Fibroblast of skin of right biceps (primary cell): ENCODE measurements at places on chromosomes 13 and 19.
A peak's percentile ranks its signal among the peaks of the same experiment; 100 is the strongest.

- DNase-seq: no peak
Measured at GRCh38 chr13:45180713-45181601, 19.9 kb downstream of the KCTD4 start.

- no peak for DNase-seq
Measured at GRCh38 chr19:45251452-45252354, 632 bp downstream of the MARK4 start.

- DNase-seq: peak; percentile 55
Measured at GRCh38 chr19:40549007-40549708, 27.5 kb upstream of the SHKBP1 start.

DNA sequence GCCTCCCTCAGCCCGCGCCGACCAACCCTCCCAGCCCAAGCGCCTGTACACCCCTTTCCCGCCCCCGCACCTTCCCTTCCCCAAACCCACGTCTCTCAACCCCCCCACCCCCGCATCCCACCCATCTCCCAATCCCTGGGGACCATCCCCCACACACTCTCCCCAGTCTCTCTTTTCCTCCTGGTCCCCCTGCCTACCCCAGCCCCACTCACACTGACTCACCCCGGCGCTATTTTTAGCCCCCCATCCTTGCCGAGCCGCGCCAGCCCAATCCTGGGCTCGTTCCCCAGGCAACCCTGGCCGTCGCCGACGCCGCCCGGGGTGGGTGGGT, 11.7 kb downstream of the CIC start:
- peak; percentile 88 for DNase-seq

DNA sequence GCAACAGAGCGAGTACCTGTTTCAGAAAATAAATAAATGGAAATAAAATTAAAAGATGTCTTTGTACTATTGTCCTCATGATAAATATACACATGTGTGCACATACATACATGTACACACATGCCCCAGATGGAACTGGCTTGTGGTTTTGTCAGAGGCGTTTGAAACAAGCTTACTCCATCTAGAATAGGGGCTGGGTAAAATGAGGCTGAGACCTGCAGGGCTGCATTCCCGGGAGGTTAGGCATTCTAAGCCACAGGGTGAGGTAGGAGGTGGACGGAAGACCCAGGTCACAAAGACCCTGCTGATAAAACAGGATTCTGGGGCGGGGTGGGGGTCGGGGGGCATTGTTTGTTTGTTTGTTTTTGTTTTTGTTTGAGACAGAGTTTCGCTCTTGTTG, 8.1 kb upstream of the SIN3B start:
- no peak for DNase-seq

DNA sequence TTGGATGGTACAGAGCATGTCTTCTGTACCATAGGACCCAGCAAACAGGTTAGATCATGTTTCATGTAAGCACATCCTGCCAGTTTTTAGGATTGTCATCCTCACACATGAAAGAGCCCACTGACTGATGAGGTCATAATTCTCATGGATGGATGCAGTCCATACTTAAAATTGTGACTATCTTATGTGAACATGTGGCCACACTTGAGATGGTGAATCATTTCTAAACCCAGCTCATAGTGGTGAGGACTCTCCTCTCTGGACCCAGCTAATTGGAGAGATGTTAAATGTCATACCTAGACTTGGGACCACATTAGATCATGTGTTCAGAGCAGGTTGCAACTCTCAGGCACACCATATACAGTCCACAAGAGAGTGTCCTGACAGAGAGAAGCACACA, 24.8 kb upstream of the ZNF254 start:
- DNase-seq: peak; percentile 8

GRCh38 chr13:112246731-112247470, 129.3 kb upstream of the SPACA7 start:
- no peak for DNase-seq

DNA sequence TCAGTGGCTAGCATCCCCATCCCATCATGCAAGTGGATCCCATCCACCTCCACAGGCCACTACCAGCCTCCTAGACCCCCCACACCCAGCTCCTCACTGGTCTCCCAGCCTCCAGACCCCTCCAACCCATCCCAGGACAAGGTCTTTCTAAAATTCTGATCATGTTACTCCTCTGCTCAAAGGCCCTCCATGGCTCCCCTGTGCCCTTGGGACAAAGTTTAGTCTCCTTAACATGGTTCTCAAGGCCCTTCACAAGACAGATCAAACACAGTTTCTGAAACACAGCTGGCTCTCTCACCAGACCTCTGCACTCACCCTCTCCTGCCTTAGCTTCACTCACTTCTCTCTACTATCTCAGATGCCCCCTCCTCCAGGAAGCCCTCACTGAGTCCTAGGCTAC, 9.3 kb downstream of the CEACAM19 start:
- DNase-seq: no peak

GRCh38 chr19:18194554-18195238, 1.7 kb downstream of the MPV17L2 start:
- DNase-seq: peak; percentile 36

DNA sequence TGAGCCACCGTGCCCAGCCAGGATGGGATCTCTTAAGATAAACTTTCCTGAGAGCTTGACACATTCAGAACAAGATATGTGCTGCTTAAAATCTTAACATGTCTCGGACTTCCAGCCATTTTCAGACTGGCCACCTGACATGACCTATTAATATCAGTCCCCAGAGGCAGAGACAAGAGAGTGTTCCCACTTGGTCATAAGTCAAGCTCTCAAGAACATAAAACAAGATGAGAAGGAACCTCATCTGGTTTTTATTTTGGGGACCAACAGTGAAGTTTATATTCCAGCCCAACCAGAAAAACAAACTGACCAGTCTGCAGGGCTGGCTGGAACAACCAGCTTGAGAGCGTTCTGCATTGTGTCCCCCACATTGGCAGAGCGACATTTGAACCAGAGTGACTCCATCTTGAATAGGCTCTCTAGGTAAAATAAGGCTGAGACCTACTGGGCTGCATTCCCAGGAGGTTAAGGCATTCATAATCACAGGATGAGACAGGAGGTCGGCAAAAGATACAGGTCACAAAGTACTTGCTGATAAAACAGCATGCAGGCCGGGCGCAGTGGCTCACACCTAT, 21.8 kb upstream of the PLEKHF1 start:
- no peak for DNase-seq

GRCh38 chr19:32023564-32023832, 321.9 kb upstream of the ZNF507 start:
- no peak for DNase-seq

- DNase-seq: peak; percentile 21
Measured at GRCh38 chr19:13521066-13521465, 14.8 kb upstream of the CACNA1A start.

DNA sequence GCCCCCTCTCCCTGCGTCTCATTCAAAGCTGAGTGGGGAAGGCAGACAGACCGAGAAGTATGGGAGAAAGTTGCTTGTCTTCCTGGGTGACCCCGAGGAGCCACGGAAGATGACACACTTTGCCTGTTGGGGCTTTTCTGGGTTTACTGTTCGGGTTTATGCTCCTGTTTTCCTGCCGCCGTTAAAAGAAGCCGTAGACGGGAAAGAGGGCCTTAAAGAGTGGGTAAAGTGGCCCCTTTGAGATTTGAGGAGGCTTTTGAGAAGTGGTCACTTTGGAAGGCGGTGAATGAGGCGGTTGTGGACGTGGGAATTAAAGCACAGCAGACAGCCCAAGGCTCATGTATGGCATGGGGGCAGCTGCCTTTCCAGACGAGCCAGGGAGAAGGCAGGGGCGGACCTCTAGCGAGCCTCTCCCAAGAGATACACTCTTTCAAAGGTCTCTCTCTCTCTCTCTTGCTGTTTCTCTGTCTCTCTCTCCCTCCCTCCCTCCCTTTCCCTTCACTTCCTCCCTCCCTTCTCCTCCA, 493 bp upstream of the LHFPL6 start:
- DNase-seq: no peak

DNA sequence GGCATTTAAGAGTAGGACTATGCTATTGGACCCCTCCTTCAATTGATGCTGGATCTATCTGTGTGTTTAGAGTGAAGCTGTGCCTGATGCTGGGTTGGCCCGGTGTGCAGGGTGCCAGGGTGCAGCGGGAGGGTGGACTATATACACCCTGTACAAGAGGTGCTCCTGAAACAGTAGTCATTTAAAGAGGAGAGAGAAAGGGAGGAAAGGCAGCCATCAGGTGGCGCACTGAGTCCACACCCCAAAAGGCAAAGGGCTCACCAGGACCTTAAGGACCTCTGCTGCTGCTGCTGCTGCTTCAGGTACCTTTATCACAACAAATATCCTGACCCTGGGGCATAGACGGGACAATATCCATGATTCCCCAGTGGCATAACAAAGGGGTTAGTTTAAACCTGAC, 39.4 kb downstream of the ZNF136 start:
- no peak for DNase-seq

- no peak for DNase-seq
Measured at GRCh38 chr13:114283576-114283975, 2.2 kb downstream of the UPF3A start.

DNA sequence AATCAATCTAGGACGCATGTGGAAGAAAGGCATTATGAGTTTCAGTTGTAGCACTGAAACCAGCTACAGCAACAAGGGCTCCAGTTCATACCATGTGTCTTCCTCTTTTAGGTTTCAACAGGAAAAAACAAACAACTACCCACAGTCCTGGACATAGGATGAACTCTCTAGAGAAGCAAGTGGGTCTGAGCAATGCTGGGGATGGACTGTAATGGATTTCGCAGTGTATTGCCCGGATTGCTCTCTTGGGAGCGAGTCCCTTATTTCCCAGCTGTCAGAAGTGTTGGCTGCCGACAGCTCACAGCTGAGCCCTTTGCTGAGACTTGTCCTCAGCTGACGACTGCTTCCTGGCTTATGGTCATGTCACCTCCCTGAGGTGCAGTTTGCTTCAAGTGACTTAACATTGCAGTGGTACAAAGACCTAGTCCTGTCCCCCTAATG, 12.1 kb upstream of the MYCBP2 start:
- DNase-seq: no peak

DNA sequence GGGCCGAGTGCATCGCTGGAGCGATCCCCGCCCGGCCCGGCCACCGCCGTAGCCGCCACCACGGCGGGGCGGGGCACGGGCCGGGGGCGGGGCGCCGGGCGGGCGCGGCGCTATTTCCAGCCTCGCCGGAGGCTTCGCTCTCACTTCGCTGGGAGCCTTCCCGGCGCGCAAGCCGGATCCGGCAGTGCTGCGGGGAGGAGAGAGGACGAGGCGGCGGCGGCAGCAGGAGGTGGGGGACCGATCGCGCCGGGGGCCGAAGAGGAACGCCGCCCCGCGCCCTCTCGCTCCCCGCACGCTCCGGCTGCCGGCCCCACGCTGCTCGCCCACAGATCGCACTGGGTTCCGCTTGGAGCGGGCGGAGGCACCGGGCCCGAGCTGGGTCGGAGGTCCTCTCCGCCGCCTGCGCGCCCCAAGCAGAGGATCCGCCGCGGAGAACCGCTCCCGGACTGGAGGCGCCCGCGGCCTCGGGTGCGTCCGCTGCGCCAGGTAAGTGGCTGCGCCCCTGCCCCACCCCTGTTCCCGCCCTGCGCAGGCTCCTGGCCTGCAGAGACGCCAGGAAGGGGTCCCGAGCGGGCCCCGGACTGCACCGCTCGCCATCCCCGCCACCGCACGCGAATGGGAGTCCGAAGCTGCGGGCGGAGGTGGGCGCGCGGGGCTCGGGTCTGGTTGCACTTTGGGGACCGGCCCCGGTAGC, at the start of gene CHST8:
CHST8 (plus strand) TSS at position 143 of the 694 bp plus-strand sequence. CDS start 67,309 bp downstream, outside the sequence.
- peak; percentile 43 for DNase-seq

DNA sequence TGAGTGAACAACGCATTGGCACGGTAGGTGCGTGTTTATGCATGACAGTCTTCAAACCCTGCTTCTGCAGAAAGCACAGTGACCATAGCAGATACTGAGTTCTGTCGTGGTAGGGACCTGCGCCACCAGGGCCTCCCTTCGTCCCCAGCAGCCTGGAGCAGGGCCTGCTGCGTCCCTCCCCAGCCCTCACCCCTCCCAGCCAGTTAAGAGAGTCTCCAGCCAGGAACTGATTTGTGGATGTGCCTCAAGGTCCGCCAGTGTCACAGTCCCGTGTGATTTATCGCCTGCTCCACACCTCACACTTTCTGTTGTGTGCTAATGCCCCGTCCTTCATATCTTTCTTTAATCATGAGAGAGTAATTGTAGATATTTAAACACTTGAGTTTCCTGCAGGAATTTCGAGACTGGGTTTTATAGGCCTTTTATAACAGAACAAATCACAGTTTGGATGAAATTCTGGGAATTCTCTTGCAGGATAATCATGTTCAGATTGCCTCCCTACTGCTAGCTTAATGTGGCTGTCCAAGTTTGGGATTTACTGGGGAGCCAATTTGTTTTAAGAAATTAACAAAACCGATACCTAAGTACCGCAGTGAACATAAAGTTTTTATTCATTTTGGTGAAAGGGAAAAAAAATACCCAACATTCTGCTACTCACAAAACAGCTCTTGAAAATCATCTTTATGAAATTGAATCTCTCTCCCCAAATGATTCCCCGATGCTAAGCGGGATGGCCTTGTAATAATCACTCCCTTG, 438.6 kb downstream of the TSHZ3 start:
- DNase-seq: no peak

DNA sequence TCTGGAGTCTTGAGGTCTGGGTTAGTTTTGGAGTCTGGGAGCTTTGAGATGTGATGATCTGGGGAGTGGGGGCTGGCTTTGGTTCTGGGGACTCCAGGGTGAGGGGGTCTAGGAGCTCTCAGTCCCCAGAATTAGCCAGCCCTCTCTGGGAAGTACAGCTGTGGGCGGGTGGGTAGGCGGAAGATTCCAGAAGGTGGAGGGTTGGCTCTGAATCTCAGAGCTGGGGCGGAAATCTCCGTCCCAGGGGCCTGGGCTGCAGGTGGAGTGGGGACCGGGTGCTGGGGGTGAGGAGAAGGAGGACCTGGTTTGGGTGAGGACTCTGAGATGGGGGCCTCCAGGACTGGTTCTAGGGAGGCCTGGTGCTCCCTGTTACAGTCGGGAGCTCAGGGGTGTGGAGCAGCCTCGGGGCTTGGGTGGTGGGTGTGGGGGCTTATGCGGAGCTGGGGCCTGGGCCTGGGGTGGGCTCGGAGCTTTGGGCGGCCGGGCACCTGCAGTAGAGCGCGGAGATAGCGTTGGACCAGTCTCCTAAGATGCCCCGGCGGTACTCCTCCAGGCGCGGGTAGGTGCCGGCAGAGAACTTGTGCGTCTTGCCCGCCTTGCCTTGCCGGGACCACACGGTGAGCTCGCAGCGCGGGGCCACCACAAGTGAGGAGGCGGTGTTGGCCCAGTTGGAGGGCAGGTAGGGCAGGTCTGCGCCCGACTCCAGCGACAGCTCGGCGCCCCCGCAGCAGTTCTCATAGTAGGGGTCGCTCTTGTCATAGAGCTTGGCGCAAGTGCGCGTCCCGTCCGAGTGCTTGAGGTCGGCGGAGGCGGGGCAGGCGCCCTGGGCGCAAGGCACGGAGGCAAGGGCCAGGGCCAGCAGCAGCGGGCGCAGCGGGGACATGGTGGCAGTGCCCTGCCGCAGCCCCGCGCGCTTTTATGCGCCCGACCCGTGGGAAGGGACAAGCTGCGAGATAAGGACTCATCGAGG, at the start of gene SYCN:
SYCN (minus strand) TSS at position 892 of the 970 bp plus-strand sequence; CDS start at position 883, 9 bp downstream.
- no peak for DNase-seq

- peak; percentile 33 for DNase-seq
Measured at GRCh38 chr19:12938779-12939601, 581 bp downstream of the CALR start.

DNA sequence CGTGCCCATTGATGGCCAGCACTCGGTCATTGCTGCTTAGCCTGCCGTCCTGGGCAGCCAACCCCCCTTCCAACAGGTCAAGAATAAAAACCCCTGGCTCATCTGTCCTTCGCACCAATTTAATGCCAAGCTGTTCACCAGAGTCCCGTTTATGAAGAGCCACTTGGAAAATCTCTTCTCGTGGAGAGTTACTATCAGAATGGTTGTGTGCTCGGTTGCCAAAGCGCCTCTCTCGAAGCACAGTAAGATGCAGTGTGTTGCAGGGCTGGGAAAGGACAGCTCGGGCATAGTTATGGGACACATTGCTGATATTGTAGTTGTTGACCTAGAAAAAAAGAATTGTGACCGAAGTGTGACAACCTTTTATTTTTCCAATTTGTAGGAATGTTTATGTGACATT, 57.9 kb downstream of the LNX2 start:
- no peak for DNase-seq
